ACHN (cell line): ENCODE measurements at places on chromosomes 5 and 9.

DNA sequence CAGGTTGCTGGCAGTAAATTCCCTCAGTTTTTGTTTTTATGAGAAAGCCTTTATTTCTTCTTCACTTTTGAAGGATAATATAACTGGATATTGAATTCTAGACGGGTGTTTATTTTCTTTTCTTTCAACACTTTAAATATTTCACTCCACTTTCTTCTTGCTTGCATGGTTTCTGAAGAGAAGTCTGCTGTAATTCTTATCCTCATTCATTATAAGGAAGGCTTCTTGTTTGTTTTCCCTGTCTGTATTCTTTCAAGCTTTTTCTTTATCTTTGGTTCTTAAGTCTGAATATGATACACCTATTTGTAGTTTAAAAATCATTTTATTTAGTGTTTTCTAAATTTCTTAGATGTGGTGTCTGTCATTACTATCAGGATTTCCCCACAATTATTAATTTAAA is 1054.3 kb downstream of the TLE1 start:
- DNase-seq, result no peak

GRCh38 chr5:180026320-180026719 is 45.2 kb downstream of the RNF130 start:
- DNase-seq, result peak; percentile 40

DNA sequence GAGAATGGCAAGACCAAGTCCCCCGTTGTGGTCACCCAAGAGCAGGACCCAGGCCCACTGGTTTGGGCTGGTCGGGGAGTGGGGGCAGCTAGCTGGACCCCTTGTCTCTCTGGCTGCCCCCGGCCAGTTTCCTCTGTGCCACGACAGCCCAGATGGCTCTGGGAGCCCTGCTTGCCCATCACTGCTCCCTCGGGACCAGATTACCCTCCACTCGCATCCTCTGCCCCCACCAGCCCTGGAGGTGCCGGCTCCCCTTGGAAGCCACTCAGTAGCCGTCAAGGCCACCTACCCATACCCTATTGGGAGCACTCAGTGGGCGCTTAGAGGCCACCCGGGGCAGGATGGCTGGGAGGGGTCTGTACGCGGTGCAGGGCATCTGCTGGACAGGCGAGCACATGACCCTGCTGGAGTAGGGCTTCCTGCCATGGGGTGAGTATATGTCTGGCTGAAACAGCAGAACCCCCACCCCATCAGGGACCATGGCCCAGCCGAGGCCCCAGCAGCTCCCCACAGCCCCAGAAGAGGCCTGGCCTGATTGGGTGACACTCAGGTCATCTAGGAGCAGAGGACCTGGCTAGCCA is 70.0 kb downstream of the ZNF354C start:
- no peak for DNase-seq

- DNase-seq, result no peak
Measured at GRCh38 chr9:70811638-70812037, 309.8 kb downstream of the TRPM3 start.

GRCh38 chr9:39108145-39108544 is 179.8 kb downstream of the CNTNAP3 start:
- no peak for DNase-seq

DNA sequence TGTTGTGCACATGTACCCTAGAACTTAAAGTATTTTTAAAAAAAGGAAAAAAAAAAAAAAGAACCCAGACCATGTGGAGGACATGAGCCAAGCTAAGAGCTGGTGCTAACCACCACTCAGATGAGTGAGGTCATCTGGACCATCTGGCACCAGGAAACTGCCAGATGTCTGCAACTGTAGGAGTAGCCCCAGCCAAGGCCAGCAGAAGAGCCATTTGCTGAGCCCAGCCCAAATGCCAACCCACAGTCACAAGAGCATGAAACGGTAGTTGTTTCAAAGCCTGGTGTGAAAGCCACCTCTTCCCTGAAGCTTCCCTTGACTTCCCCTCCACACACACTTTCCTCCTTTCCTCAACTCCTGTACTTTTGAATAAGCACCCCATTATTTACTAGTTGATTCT is 69.2 kb upstream of the FCN1 start:
- no peak for DNase-seq
